Glutamatergic neuron (in vitro differentiated cells): ENCODE measurements at places on chromosomes 2 and 18. TPM values are rescaled to one million over a fixed set of nuclear protein-coding genes. Genes with fewer than 3 reads are reported as not detected.

GRCh38 chr2:8298783-8299182, 383.1 kb upstream of the ID2 start:
- no peak overlapping the region for H3K27ac ChIP-seq
- no peak overlapping the region for H3K4me3 ChIP-seq
- H3K36me3 ChIP-seq, result peaks cover 9% of the 10 kb centered on the region
- no peaks in the 10 kb centered on the region for H3K4me1 ChIP-seq
- H3K27me3 ChIP-seq, result peaks cover 6% of the 10 kb centered on the region

DNA sequence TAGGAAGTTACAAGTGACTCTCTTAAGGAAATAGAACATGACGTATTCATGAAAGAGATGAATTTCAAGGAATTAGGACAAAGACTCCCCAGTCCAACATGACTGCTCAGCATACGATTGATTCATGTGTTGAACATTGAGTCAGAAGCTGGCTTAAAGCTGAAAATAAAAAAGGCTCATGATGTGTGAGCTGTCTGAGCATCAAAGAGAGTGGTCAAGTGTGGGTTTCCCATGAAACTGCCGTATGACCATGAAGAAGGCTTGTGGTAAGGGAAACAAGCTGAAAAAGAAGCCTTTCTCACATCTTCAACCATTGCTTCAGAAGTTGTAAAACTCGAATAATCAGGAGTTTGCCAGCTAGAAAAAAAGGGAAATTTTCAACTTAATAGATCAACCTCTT, 201.9 kb upstream of the APCDD1 start:
- no peak overlapping the region for H3K27ac ChIP-seq
- no peak overlapping the region for H3K4me3 ChIP-seq
- H3K27me3 ChIP-seq, result no peaks in the 10 kb centered on the region
- peaks cover 6% of the 10 kb centered on the region for H3K36me3 ChIP-seq

DNA sequence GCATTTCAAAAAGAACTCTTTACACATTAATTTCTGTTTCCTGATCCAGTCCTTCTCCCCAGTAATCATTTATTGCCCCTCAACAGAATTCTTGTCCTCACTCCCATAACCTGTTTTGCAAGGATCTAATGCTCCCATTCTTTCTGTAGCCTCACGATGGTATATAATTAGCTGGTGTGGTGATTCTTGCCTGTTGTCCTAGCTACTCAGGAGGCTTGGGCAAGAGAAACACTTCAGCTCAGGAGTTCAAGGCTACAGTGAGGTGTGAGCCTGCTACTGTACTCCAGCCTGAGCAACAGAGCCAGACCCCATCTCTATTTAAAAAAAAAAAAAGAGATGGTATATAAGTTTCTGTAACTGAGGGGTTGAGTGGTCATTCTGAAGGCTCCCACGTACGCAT, 7.7 kb upstream of the TRAPPC8 start:
- no peaks in the 10 kb centered on the region for H3K36me3 ChIP-seq
- H3K27me3 ChIP-seq, result no peaks in the 10 kb centered on the region
- no peak for DNase-seq
- H3K4me1 ChIP-seq, result peaks cover 8% of the 10 kb centered on the region

- H3K4me3 ChIP-seq, result no peak overlapping the region
- DNase-seq, result peak; percentile 81
These were observed 195.5 kb downstream of the L3MBTL4 start for GRCh38 chr18:6219116-6219717.

- no peaks in the 10 kb centered on the region for H3K4me1 ChIP-seq
- H3K36me3 ChIP-seq, result no peaks in the 10 kb centered on the region
- no peak overlapping the region for H3K4me3 ChIP-seq
- no peak overlapping the region for H3K27ac ChIP-seq
These were observed 217.6 kb downstream of the ALPK2 start for GRCh38 chr18:58411323-58411722.

AQP12A gene
- not detected for total RNA-seq

- no peak overlapping the region for H3K27ac ChIP-seq
- H3K4me3 ChIP-seq, result no peak overlapping the region
- H3K4me1 ChIP-seq, result peaks cover 22% of the 10 kb centered on the region
- H3K36me3 ChIP-seq, result peaks cover 9% of the 10 kb centered on the region
These were observed 20.3 kb downstream of the AGAP1 start for GRCh38 chr2:235513984-235514626.

REG3A gene
- total RNA-seq, result not detected

CNNM3 gene
- 22.3 TPM for total RNA-seq

DNA sequence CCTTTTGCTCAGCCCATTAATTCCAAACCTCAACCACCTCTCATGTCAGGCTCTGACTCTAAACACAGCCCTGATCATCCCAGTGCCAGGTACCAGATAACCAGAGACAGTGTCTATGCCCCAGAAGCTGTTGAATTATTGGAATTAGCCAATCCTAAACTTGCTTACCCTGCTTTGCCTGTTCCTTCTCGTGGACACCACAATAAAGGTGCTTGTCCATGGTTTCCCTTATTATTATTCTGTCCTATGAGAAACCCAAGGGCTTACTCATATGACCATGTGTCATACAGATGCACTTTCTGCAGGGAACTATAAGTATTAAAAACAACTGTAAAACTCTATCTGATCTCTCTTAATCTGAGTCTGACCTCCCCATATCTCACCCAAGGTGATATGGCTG, 2193.8 kb upstream of the PIK3C3 start:
- H3K27ac ChIP-seq, result no peak overlapping the region
- H3K27me3 ChIP-seq, result no peaks in the 10 kb centered on the region
- no peak overlapping the region for H3K4me3 ChIP-seq

DNA sequence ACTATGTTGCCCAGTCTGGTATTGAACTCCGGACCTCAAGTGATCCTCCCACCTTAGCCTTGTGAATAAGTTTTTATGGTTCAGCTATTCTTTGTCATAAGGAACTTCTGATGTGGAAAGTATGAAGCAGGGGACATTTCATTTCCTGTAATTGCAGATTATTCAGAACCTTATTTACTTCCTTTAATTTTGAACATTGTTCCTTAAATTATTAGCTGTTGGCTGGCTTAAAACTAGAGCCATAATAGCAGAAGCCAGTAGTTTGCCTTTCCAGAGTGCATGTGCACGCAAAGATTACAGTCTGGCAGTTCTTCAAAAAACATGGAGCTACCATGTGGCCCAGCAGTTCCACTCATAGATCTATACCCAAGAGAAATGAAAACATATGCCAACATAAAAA, 53.1 kb downstream of the PMS1 start:
- no peak overlapping the region for H3K4me3 ChIP-seq
- H3K4me1 ChIP-seq, result peaks cover 12% of the 10 kb centered on the region
- no peak overlapping the region for H3K27ac ChIP-seq
- no peaks in the 10 kb centered on the region for H3K36me3 ChIP-seq
- DNase-seq, result no peak

IL1B gene
- not detected for total RNA-seq

DNA sequence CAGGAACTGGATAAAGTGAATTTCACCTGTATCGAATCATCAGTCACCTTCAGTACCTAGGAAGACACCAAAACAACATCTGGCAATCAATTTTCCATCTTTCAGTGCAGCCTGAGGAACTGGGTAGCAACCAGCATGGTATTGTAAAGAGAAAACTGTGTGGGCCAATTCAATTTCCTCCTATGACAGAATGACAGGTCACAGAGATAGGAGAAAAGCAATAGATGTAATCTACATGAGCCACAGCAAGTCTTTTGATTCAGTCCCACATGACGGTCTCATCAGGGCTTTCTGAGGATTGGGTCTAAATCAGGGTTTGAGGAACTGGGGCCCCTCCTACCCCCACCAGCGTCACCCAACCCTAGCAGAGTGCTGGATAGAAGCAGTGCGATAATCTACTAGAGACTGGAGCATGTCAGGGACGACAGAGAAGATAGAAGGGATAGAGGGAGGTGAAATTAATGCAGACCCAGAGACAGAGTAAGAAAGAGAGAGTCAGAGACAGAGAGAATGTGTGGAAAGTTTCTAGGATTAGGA, 268.7 kb downstream of the LRRTM1 start:
- H3K4me1 ChIP-seq, result no peaks in the 10 kb centered on the region
- H3K27ac ChIP-seq, result no peak overlapping the region
- H3K36me3 ChIP-seq, result no peaks in the 10 kb centered on the region
- no peak for DNase-seq

NEB gene
- 0.59 TPM for total RNA-seq

DNA sequence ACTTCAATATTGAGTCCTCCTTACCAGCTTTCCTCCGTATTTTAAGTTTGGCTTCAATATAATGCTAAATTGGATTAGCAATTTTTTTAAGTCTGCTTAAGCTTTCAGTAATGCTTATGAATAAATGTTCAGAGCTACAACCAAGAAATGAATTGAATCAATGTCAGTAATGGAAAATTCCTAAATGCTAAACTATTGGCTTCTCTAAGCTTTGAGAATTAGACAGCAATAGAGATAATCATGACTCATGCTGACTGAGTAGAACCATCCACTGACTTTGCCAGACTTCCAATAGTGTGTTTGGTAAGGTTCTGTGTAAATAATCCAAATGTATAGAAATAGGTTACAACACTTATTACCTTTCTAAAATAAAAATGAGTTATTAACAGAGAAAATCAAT, 8.9 kb upstream of the PDE1A start:
- DNase-seq, result no peak
- H3K36me3 ChIP-seq, result no peaks in the 10 kb centered on the region
- no peaks in the 10 kb centered on the region for H3K27me3 ChIP-seq
- H3K4me3 ChIP-seq, result no peak overlapping the region
- H3K27ac ChIP-seq, result no peak overlapping the region
- H3K4me1 ChIP-seq, result no peaks in the 10 kb centered on the region

ACMSD gene
- total RNA-seq, result not detected

DNA sequence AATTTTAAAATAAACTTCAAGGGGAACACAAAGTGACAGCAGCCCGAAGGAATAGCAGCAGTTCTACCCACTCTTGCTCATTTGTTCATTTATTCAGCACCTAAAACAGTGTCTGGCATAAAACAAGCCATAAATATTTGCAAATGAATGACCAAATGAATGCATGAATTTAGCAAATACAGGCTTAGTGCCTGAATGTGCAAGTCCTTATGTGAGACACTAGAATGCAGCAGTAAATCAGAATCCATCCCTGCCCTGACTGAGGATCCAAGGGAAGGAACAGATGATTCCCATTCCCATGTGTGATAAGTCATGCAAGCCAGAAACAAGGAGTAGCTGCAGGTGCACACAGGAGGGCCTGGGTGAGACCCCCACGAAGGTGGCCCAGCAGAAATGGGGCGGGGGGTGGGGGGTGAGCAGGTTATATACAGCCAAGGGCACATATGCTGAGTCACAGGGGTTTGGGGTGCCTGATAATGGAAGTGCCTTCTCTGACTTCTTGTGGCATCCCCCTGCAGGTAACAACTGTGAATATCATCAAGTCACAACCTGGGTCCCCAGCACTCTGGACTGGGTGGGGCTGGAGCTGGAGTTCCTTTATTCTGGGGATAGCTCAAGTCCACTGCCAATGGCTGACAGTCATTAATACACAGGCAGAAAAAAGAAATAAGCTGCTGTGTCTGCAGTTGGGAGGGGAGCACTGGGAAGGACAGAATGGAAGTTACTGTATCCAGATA, 311.9 kb downstream of the TXNL1 start:
- no peak overlapping the region for H3K27ac ChIP-seq
- H3K4me1 ChIP-seq, result peaks cover 23% of the 10 kb centered on the region
- no peak for DNase-seq

DNA sequence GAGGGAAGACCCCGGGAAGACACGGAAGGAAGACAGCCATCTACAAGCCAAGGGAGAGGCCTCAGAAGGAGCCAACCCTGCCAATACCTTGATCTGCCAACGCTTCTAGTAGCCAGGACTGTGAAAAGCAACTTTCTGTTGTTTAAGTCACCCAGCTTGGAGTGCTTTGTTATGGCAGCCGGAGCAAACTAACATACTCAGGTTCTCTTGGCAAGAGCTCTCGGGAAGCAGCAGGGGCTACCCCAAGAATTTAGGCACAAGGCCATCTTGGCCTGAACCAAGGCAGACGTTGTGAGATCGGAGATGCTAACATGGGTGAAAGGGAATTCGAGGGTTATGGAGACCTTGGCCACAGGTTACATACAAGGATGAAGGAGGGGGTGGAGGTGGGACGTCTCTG, 78.6 kb upstream of the KLHL29 start:
- no peak overlapping the region for H3K27ac ChIP-seq
- H3K36me3 ChIP-seq, result peaks cover 10% of the 10 kb centered on the region
- no peaks in the 10 kb centered on the region for H3K4me1 ChIP-seq
- no peaks in the 10 kb centered on the region for H3K27me3 ChIP-seq
- DNase-seq, result no peak
- no peak overlapping the region for H3K4me3 ChIP-seq

DNA sequence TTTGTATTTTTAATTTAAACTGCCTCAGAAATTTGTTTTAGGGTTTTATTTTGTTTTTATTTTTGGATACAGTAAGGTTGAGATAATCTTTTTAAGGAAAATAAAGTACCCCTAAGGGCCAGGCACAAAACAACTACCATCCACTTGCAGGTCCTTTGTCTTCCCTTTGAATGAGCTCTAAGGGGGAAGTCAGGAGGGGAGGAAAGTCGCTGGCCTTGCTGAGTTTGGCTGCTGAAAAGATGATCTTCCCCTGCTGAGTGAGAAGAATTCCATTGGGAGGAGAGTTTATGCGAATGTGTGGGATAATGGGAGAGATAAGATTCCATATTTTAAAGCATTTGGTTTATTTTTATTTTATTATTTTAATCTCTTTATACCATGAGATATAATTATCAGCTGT, 100.7 kb downstream of the ARHGAP15 start:
- peaks cover 2% of the 10 kb centered on the region for H3K27me3 ChIP-seq
- no peak overlapping the region for H3K4me3 ChIP-seq
- H3K27ac ChIP-seq, result no peak overlapping the region
- no peaks in the 10 kb centered on the region for H3K36me3 ChIP-seq

RND3 gene
- 49.0 TPM for total RNA-seq

- H3K4me3 ChIP-seq, result peak overlapping the region; percentile 75
- no peaks in the 10 kb centered on the region for H3K36me3 ChIP-seq
- H3K27me3 ChIP-seq, result peaks cover 5% of the 10 kb centered on the region
- no peak for DNase-seq
- peaks cover 73% of the 10 kb centered on the region for H3K4me1 ChIP-seq
These were observed 130.6 kb downstream of the FMNL2 start for GRCh38 chr2:152465541-152465940.

DNA sequence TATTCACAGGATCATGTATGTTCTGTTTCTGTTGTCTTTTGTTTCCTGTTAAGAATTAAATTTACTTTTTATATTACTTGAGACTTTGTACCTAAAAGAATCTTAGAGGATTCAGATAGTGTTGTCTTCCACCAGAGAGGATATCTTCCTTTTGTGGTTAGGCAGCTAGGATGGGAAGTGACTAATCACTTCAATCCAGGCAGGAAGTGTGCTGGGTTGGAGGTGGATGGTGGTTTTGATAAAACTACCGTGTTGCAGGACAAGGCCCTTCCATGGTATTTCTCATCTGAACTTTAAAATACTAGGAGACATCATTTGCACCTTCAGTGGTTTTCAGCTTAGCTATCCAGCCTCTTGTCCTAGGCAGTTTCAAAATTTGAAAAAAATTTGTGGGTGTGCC, 728.6 kb upstream of the CDH2 start:
- no peak for DNase-seq
- H3K27me3 ChIP-seq, result no peaks in the 10 kb centered on the region

SPP2 gene
- total RNA-seq, result not detected

TUBB6 gene
- 35.6 TPM for total RNA-seq

IGFBP2 gene
- total RNA-seq, result 208 TPM

- no peaks in the 10 kb centered on the region for H3K4me1 ChIP-seq
- no peaks in the 10 kb centered on the region for H3K27me3 ChIP-seq
- DNase-seq, result peak; percentile 38
- H3K36me3 ChIP-seq, result no peaks in the 10 kb centered on the region
- H3K27ac ChIP-seq, result no peak overlapping the region
These were observed 443.5 kb downstream of the XIRP2 start for GRCh38 chr2:167331636-167332232.

C1GALT1C1L gene
- 0.49 TPM for total RNA-seq

MERTK gene
- 2.3 TPM for total RNA-seq

- DNase-seq, result no peak
- no peaks in the 10 kb centered on the region for H3K36me3 ChIP-seq
- H3K27me3 ChIP-seq, result no peaks in the 10 kb centered on the region
- H3K4me3 ChIP-seq, result peak overlapping the region; percentile 43
These were observed 19.3 kb upstream of the FZD7 start for GRCh38 chr2:202014318-202014717.
